ENCODE measurements at places on chromosomes 16 and 17.

- DNase-seq, result no peak
Measured at GRCh38 chr17:76657505-76658241, 14.1 kb upstream of the ST6GALNAC1 start.

GRCh38 chr17:19388791-19389785 lies 2.1 kb upstream of the MFAP4 start:
- no peak for DNase-seq

DNA sequence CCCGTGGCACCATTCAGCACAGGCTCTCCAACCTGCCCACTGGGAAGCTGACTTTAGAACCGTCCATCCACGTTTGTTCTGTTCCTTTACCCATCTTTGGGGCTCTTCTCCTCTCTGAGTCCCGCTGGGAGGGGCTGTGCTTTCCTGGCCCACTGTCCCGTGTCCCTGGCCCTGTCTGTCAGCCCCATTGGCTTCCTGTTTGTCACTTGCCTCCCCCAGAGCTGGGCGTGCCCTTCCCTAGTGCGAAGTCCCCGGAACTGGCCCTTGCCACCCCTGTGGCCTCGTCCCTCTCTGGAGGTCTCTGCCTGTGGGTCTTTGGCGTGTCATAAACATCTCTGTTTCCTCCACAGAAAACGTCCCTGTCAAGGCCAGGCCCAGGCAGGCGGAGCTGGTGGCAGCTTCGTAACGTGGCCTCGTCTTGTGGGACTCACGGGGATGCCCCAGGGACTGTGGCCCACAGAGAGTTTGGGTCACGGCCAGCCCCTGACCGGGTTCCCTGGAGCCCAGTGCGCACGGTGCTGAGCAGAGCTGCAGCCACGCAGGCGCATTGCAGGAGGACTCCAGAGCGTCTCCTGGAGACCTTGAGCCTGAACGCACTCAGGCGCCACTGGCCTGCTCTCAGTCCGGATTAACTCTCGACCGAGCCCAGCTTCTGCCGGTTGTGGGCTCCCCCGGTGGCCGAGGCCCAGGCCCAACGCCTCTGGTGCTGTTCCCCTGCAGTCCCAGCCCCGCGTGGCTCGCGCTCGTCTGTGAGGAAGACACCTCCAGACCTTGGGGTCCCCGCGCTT lies 7.3 kb downstream of the CHMP6 start:
- DNase-seq, result no peak

- no peak for DNase-seq
Measured at GRCh38 chr16:9050102-9050830, 41.2 kb upstream of the HAPSTR1 start.

DNA sequence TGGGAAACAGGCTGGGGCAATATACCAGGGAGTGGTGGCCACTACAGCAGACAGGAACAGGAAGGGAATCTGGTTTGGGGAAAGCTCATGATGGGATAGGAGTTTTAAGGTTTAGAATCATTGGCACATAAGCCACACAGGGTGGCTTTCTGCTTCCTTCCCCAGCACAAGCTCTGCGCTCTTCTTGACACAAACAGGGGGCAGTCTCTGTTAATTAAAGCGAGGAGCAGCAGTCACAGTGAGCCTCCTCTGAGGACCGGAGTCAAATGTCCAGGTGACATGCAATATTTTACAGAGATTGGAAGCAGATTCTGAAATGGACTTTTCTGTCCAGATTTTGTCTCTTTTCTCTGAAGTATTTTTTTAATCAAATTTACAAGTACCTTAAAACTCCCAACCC lies 2.8 kb upstream of the SHISA9 start:
- DNase-seq, result no peak

DNA sequence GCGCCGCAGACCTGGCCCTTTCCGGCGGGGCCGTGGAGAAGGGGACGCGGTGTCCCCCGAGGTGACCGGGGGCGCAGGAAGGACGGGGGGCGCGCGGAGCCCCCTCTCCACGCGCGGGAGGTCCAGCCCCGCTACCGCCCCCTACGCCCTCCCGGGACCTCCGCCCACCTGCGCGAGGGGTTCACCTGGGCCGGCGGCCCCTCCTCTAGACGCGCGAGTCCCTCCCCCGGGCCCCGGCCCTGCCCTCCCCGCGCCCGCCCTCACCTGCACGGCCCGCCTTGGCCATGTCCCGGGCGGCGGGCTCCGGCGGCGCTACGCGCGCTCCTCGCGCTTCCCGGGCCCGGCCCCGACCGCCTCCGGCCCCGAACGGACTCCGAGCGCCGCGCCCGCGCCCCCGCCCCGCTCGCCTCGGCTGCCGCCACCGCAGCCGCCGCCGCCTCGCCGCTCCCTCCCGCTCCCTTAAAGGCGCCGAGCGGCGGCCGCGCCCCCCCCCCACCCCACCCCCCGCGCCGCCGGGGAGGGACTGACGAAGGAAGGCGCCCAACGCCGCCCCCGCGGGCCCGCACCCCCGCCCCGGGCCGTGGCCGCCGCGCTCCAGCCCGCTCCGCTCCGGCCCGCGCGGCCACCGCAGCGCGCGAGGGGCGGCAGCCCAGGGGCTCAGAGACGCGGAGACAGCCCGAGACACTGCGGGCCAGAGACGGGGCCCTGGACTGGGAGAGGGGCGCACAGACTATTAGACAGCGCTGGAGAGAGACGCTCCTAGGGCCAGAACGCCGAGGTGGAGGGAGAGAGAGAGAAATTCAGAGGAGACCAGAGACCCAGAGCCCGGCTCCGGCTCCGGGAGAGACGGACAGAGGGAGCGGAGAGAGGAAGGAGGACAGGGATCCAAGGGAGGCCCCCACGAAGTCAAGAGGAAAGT lies at the start of gene PITPNM3:
PITPNM3 (minus strand) TSS at position 435 of the 919 bp plus-strand sequence; CDS start at position 286, 149 bp downstream.
- DNase-seq, result no peak

DNA sequence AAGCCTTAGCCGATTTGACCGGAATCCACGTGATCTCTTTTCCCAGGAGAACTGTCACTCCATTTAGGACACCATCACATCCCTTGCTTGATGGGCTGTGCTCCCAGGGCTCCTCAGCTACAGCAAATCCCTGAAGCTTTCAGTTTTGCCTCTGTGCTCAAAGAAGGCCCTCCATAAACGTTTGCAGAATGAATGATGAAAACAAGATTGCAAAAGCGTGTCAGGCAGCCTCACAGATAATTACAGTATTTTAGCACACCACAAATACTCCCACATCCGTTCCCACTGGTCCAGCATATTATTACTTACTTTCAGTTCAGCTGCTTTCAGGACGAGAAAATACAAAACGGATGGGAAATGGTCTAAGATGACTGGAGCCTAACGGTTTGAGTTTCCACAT lies 84.6 kb downstream of the USP31 start:
- DNase-seq, result no peak

DNA sequence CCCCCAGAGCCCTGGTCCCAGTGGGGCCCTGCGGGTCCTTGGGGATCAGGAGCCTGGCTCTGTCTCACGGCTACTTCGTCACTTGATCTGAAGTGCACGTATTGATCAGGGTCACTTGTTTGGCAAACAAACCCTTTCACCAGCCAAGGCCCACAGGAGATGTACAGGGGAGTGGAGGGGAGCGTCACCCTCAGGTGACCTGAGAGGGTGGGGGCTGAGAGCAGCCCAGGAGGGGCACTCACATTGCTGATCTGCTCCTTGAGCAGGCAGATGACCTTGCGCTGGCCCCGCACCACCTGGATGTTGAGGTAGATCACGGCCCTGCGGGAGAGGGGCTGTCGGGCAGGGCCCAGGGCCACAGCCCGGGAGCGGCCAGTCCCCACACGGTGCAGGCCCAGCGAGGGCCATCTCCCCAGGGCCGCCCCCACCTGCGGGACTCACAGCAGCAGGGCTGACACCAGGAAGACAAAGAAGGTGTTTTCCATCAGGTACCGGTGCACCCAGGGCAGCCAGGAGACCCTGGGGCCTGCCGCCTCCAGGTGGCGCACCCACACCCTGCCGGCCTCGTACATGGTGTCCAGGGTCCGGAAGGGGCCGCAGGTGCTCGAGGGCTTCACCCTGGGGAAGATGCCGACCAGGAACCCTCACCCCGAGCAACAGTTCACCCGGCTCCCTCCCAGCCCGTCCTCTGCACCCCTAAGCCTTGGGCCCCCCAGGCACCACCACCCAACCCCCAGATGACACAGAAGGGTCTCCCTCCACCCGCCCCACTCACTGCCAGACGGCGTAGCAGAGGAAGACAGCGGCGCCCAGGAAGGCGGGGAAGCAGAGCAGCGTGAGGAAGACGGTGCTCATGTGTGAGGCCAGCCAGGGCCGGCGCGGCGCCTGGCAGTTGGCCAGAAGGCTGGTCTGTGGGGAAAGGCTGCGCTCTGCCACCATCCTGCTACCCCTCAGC lies 11.3 kb downstream of the TMC6 start:
- no peak for DNase-seq

DNA sequence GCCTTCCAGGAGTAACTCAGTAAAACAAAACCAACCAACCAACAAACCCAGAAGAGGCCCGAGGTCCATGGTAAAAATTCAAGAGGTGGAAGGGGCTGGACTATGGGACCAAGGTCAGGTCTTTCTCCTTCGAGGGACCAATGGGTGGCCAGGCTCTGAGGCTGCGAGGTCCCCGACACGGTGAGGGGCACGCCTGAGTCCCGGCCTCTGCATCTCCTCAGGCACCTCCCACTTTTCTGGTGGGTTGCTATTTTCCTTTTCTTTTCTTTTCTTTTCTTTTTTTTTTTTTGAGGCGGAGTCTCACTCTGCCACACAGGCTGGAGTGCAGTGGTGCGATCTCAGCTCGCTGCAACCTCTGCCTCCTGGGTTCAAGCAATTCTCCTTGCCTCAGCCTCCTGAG lies 18.0 kb downstream of the CD7 start:
- no peak for DNase-seq

- DNase-seq, result no peak
Measured at GRCh38 chr17:34658811-34659560, 79.6 kb downstream of the TMEM132E start.

GRCh38 chr17:8420041-8420934 lies 15.4 kb upstream of the NDEL1 start:
- no peak for DNase-seq

DNA sequence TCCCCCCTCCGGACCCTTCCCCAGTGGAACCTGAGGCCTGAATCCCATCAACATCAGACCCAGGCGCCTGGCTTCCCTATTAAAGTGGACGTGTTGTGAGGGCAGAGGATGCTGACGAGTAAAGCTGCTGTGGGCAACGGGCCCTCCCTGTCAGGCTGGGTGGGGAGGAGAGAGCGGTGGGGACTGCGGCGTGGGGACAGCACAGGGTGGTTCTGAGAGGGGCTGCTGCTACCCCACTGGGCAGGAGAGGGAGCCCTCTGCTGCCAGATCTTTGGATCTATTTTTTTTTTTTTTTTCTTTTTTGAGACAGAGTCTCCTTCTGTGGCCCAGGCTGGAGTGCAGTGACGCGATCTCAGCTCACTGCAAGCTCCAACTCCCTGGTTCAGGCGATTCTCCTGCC lies 5.9 kb downstream of the CA5A start:
- DNase-seq, result no peak

DNA sequence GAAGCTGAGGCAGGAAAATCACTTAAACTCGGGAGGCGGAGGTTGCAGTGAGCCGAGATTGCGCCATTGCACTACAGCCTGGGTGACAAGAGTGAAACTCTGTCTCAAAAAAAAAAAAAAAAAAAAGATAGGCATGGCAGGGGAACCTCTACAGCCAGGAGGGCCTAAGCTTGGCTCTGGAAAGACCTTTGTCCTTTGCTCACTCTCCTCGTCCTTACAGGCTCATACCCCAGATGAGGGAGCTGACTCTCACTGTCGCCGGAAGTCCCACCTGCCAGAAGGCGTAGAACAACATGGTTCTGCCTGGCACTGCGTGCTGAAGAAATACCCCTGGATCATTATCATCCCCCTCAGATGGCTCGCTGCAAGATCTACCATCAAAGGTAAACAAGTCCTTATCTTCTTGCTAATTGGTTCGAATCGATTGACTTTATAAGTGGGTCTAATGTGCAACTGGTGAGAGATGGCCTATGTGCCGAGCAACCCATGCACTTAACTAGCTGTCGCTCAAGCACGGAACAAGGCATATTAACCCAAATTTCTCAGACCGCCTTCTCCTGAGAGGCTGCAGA lies 29.7 kb downstream of the RTN4RL1 start:
- no peak for DNase-seq

DNA sequence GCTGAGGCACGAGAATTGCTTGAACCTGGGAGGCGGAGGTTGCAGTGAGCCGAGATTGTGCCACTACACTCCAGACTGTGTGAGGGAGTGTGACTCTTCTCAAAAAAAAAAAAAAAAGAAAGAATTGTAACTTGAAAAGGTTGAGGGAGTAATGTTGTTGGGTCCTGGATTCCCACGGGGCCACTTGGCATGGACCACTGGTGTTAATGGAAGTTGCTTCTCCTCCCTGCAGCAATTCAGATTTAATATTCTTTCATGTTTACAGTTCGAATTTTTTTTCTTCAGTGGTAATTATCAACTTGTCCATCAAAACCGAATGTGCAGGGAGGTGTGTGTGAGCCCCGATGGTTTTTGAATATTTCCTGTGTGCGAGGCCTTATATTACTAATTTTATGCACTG lies 7.2 kb downstream of the EPN2 start:
- DNase-seq, result no peak

DNA sequence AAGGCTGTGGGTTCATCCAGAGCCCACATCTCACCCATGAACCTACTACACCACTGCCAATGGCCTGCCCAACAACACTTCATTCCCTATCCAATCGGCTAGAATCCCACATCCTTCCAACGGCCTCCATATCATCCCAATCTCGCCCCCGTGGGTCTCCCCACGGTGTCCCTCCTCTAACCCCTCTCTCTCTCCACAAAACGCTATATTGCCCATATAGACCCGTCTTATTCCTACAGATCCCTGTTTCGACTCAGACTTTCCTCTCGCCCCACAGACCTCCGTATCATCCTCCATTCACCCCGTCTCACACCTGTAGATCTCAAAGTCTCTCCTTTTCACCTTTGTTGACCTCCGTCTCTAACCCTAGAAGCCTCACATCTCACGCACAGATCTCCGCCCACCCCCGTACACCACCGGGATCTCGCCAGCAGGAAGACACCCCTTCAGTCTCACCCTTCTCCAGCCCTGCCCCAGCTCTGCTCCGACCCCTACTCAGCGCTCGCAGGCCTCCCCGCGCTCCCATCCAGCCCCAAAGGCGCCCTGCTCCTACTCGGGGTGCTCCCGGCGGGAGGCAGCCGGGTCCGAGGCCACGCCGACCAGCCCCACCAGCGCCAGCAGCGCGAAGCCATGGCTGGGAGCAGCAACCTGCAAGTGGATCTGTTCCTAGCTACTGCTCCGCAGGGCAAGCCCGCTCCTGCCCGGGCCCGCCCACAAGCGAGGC lies at the start of gene FDXR:
FDXR (minus strand) TSS at position 682 of the 724 bp plus-strand sequence; CDS start at position 632, 50 bp downstream.
- DNase-seq, result no peak

- no peak for DNase-seq
Measured at GRCh38 chr16:24855678-24856077, 9.9 kb downstream of the SLC5A11 start.

- DNase-seq, result no peak
Measured at GRCh38 chr16:67177743-67178699, 5.7 kb downstream of the MATCAP1 start.

- no peak for DNase-seq
Measured at GRCh38 chr16:17930280-17930679, 406.3 kb downstream of the NPIPA8 start.

Measured in vagina (tissue), 2 donors.